ENCODE measurements at places on chromosomes 12 and 14. TPM values are rescaled to one million over a fixed set of nuclear protein-coding genes. Genes with fewer than 3 reads are reported as not detected.

Gene PTGES3
- total RNA-seq, result 293 TPM

Gene SERPINA10
- not detected for total RNA-seq

DNA sequence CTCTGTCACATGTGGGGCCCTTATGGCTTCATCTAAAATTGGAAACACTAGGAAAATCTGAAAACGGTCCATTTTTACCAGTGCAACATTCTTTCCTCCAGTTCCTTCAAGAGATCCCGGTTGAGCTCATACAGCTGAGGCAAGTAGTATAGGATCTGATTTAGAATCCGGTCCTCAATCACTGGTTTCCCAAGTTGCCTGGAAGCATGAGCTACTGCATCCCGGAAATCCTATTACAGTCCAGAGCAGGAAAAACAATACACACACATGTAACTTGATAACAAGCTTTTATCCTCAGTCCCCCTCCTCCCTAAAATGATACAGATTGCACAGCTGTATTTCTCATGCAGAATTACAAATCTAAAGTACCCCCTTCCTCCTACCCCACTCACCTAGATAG is 67.9 kb upstream of the NR2C1 start:
- no peak overlapping the region for H3K27ac ChIP-seq
- no peak for DNase-seq
- H3K4me1 ChIP-seq, result no peaks in the 10 kb centered on the region
- no peaks in the 10 kb centered on the region for H3K36me3 ChIP-seq
- no peak overlapping the region for H3K4me3 ChIP-seq
- H3K27me3 ChIP-seq, result no peaks in the 10 kb centered on the region

Gene GCH1
- total RNA-seq, result 57.3 TPM

Gene RD3L
- not detected for total RNA-seq

Gene CLEC6A
- not detected for total RNA-seq

DNA sequence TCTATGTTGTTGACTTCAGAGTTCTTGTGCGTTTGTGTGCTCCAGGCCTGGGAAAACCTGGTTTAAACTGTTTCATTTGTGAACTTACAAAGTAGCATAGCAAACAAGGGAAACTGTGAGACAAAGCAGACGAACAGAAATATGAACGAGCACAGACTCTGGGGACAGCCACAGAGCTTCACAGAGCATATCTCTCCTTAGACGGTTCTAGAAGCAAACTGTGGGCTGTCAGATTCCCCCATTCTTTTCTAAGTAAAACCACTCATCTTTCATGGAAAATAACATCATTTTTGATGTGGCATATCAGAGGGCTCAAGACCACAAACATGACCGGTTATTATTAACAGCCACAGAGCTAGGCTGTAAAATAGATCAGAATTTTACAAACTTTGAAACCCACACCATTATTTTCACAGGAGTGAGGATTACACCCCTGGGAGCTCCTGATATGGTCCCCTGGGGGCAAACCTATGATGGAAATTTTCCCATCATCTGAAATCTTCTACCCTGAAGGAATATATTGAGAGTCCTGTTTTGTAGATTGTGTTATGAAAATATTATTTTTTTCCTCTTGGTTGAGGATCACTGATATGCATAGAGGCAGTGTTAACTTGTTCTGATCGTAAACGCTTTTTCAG is 102.0 kb downstream of the ADGRD1 start:
- no peaks in the 10 kb centered on the region for H3K36me3 ChIP-seq
- no peaks in the 10 kb centered on the region for H3K27me3 ChIP-seq
- DNase-seq, result no peak
- no peaks in the 10 kb centered on the region for H3K4me1 ChIP-seq
- H3K27ac ChIP-seq, result no peak overlapping the region

- H3K27me3 ChIP-seq, result peaks cover 37% of the 10 kb centered on the region
- DNase-seq, result peak; percentile 52
- H3K27ac ChIP-seq, result no peak overlapping the region
Observed at GRCh38 chr14:95993768-95994592, 45.2 kb upstream of the C14orf132 start.

Gene STAC3
- 1.5 TPM for total RNA-seq

Gene DBX2
- not detected for total RNA-seq

GRCh38 chr14:89283327-89284060 is 133.5 kb downstream of the FOXN3 start:
- no peak overlapping the region for H3K4me3 ChIP-seq
- no peak overlapping the region for H3K27ac ChIP-seq
- peaks cover 42% of the 10 kb centered on the region for H3K4me1 ChIP-seq
- peaks cover 14% of the 10 kb centered on the region for H3K36me3 ChIP-seq
- H3K27me3 ChIP-seq, result no peaks in the 10 kb centered on the region
- peak; percentile 41 for DNase-seq

DNA sequence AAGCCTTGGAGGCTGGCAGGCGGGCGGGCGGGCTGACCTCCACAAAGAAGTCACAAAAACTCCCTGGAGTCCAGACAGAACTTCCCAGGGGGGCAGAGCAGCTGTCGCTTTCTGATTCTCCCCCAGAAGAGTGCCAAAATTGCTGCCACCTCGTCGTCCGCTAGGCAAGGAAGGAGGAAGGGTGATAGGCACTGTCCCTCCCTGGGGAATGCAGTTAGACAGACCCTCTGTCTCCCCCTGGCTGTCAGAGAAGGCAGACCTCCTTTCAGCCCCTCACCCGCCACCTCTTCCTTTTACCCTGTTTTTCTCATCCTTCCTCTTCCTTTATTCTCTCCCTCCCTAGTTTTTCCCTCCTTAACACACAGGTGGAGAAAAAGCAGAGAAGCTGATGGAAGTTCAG is 18.7 kb downstream of the GRIN2B start:
- no peaks in the 10 kb centered on the region for H3K4me1 ChIP-seq
- H3K4me3 ChIP-seq, result no peak overlapping the region
- no peaks in the 10 kb centered on the region for H3K36me3 ChIP-seq
- peaks cover 9% of the 10 kb centered on the region for H3K27me3 ChIP-seq
- H3K27ac ChIP-seq, result no peak overlapping the region
- DNase-seq, result no peak

Gene CPNE6
- total RNA-seq, result not detected

GRCh38 chr14:43161477-43161876 is 1345.6 kb downstream of the FSCB start:
- DNase-seq, result no peak
- H3K27ac ChIP-seq, result no peak overlapping the region
- H3K36me3 ChIP-seq, result no peaks in the 10 kb centered on the region

GRCh38 chr12:113093409-113094101 is 37.0 kb downstream of the DTX1 start:
- no peaks in the 10 kb centered on the region for H3K36me3 ChIP-seq
- H3K4me3 ChIP-seq, result no peak overlapping the region
- DNase-seq, result no peak
- H3K4me1 ChIP-seq, result peaks cover 55% of the 10 kb centered on the region

- H3K27me3 ChIP-seq, result no peaks in the 10 kb centered on the region
- no peak overlapping the region for H3K27ac ChIP-seq
- H3K4me3 ChIP-seq, result no peak overlapping the region
- no peak for DNase-seq
Observed at GRCh38 chr12:38995249-38995648, 89.9 kb upstream of the CPNE8 start.

DNA sequence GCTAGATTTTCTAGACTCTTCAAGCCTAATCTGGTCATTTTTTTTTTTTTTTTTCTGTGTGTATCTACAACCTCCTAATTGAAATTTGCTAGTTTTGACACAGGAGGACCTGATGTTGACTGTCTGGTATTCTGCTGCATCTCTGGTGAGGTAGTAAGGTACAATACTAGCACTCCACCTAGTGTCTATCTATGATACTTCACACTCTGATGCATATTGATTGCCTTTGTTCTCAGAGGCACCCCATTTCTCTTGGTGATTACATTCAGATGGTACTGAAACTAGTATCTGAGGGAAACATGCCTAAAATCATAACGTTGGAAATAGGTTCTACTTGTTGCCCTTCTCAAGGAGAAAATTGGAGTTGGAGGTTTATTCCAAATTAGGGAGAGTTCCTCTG is 930.5 kb upstream of the NOVA1 start:
- no peak overlapping the region for H3K27ac ChIP-seq
- H3K27me3 ChIP-seq, result no peaks in the 10 kb centered on the region
- H3K4me3 ChIP-seq, result no peak overlapping the region
- no peak for DNase-seq
- H3K4me1 ChIP-seq, result no peaks in the 10 kb centered on the region

Gene NPFF
- not detected for total RNA-seq

GRCh38 chr12:72148709-72149108 is 123.5 kb upstream of the TRHDE start:
- H3K27ac ChIP-seq, result no peak overlapping the region
- H3K4me1 ChIP-seq, result no peaks in the 10 kb centered on the region
- no peak for DNase-seq

Gene ARID2
- total RNA-seq, result 27.7 TPM

DNA sequence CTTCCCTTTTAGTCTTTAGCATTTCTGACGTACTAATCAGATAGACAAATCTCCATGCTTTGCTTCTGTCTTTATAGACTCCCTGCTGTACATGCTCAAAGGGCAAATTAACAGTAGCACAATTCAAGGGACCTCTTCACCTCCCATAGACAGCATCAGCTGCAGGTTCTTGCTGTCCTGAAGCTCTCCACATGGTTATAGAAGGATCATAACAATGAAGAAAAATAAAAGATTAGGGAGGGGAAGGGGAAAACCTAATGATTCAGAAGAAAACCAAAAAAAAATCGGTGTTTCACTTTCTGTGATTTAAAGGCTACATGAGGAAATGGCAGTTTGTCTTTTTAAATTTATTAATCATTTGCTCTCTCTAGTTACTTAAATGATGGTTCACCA is 155.5 kb downstream of the PTCSC3 start:
- H3K27ac ChIP-seq, result no peak overlapping the region
- H3K4me3 ChIP-seq, result no peak overlapping the region
- no peaks in the 10 kb centered on the region for H3K27me3 ChIP-seq
- peaks cover 9% of the 10 kb centered on the region for H3K4me1 ChIP-seq
- H3K36me3 ChIP-seq, result no peaks in the 10 kb centered on the region
- no peak for DNase-seq

Gene PLEKHD1
- not detected for total RNA-seq

GRCh38 chr12:109722721-109723094 is 9.1 kb downstream of the FAM222A start:
- H3K36me3 ChIP-seq, result no peaks in the 10 kb centered on the region
- no peak for DNase-seq
- H3K27me3 ChIP-seq, result peaks cover 6% of the 10 kb centered on the region
- no peaks in the 10 kb centered on the region for H3K4me1 ChIP-seq

- DNase-seq, result no peak
- no peaks in the 10 kb centered on the region for H3K4me1 ChIP-seq
- no peaks in the 10 kb centered on the region for H3K36me3 ChIP-seq
Observed at GRCh38 chr14:38578278-38578681, 322.4 kb upstream of the CLEC14A start.

DNA sequence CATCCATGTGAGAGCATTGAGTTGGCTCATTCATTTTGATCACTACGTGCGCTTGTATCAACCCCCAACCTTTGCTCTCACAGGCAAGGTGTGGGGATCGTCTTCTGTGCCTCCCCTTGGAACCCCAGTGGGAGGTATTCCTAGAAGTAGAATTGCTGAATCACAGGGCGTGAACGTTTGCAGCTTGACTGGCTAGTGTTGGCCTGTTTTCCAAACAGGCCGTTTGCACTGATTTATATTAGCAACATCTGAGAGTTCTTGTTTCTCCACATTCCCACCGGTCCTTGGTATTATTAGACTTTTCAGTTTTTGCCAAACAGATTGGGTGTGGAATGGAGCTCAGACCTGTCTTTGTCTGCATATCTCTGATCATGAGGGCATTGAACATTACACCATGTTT is 288.6 kb upstream of the PWP1 start:
- no peak overlapping the region for H3K4me3 ChIP-seq
- H3K36me3 ChIP-seq, result no peaks in the 10 kb centered on the region
- no peak overlapping the region for H3K27ac ChIP-seq

DNA sequence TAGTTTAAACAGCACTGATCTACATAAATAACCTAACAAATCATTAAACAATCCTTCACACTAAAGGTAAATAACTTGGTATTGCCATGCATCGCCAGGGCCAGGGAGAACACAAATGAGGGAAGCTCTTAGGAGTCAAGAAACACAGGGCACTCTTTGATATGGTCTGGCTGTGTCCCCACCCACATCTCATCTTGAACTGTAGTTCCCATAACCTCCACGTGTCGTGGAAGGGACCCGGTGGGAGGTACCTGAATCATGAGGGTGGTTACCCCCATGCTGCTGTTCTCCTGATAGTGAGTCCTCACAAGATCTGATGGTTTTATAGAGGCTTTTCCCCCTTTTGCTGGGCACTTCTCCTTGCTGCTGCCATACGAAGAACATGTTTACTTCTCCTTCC is 17.3 kb downstream of the TMEM132D start:
- H3K27ac ChIP-seq, result no peak overlapping the region
- H3K27me3 ChIP-seq, result no peaks in the 10 kb centered on the region
- no peak overlapping the region for H3K4me3 ChIP-seq
- no peaks in the 10 kb centered on the region for H3K4me1 ChIP-seq
- H3K36me3 ChIP-seq, result no peaks in the 10 kb centered on the region

Gene ASB8
- total RNA-seq, result 47.9 TPM

Gene PITPNM2
- 15.4 TPM for total RNA-seq

- H3K4me1 ChIP-seq, result peaks cover 66% of the 10 kb centered on the region
- peak overlapping the region; percentile 97 for H3K27ac ChIP-seq
- peak; percentile 47 for DNase-seq
- peak overlapping the region; percentile 43 for H3K4me3 ChIP-seq
Observed at GRCh38 chr14:55386037-55386808, 25.4 kb downstream of the ATG14 start.

DNA sequence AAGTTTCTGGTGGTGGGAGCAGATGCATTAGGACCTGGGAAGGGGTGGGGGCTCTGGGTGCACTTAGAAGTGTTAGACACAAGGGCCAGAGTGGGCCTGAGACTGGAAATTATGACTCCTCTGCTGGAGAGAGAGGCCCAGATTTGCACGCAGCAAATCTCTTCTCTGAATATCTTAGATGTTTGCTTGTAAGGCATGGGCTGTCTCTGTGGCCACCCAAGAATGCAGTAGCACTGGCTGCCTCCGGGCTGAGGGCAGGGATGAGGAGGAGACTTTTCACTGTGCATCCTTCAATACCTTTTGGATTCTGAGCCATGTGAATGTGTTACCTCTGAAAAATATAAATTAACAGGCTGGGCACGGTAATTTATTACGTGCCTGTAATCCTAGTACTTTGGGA is 14.0 kb upstream of the RABGGTA start:
- H3K36me3 ChIP-seq, result peaks cover 6% of the 10 kb centered on the region
- H3K4me3 ChIP-seq, result no peak overlapping the region
- peaks cover 25% of the 10 kb centered on the region for H3K4me1 ChIP-seq
- no peak for DNase-seq
- H3K27me3 ChIP-seq, result no peaks in the 10 kb centered on the region
- no peak overlapping the region for H3K27ac ChIP-seq

Gene PIANP
- 0.21 TPM for total RNA-seq

Gene ACOT6
- total RNA-seq, result not detected

DNA sequence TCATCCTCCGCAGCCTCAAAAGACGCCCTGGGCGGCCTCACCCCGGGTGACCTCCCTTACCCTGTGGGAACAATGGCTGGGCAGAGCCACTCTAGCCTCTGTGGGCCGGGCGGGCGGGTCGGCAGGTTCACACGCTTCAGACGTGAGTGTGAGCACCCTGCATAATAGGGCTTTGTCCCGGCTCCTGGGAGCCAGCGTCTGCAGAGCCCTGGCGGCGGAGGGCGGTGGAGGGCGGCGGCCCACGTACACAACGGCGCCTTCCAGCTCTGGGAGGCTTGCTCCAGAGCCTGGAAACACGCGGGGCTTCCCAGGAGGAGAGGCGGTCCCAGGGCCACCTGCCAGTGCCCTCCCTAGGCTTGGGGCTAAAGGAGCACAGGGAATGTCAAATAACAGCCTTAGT is 205.6 kb downstream of the BCL11B start:
- H3K27ac ChIP-seq, result no peak overlapping the region
- no peaks in the 10 kb centered on the region for H3K27me3 ChIP-seq
- no peak for DNase-seq
- H3K4me1 ChIP-seq, result no peaks in the 10 kb centered on the region
- H3K4me3 ChIP-seq, result no peak overlapping the region
- H3K36me3 ChIP-seq, result no peaks in the 10 kb centered on the region

Data from activated naive CD4-positive, alpha-beta T cell treated with anti-CD3 and anti-CD28 coated beads for 36 hours (primary cell).